ENCODE measurements at places on chromosomes 6 and 20. TPM values are rescaled to one million over a fixed set of nuclear protein-coding genes. Genes with fewer than 3 reads are reported as not detected.

RIMS1 gene
- total RNA-seq = not detected

CGA gene
- total RNA-seq = not detected

REV3L gene
- 23.5 TPM for total RNA-seq

VSTM2L gene
- not detected for total RNA-seq

LY6G6F gene
- total RNA-seq = not detected

NKX2-4 gene
- not detected for total RNA-seq

SIRPB2 gene
- total RNA-seq = not detected

ATAT1 gene
- total RNA-seq = 9.0 TPM

SNX21 gene
- total RNA-seq = 1.8 TPM

ZNF334 gene
- total RNA-seq = 1.3 TPM

TFAP2C gene
- total RNA-seq = not detected

VTA1 gene
- 41.6 TPM for total RNA-seq

BANF2 gene
- total RNA-seq = not detected

CCN6 gene
- total RNA-seq = not detected

ANKRD66 gene
- not detected for total RNA-seq

FBXO5 gene
- total RNA-seq = 64.3 TPM

AHI1 gene
- total RNA-seq = 35.9 TPM

EEF1E1 gene
- total RNA-seq = 46.2 TPM

PTPRA gene
- 70.2 TPM for total RNA-seq

SAMD5 gene
- total RNA-seq = not detected

AKAP7 gene
- 5.5 TPM for total RNA-seq

PAK5 gene
- not detected for total RNA-seq

HTR1B gene
- total RNA-seq = not detected

SLC22A2 gene
- not detected for total RNA-seq

ULBP2 gene
- total RNA-seq = 0.16 TPM

SLC25A27 gene
- total RNA-seq = not detected

All from T-helper 2 cell treated with Interferon-gamma antibody and Interleukin-4, amounts not matched to agents 100 ng/mL and 5 ng/mL, for 36 hours (primary cell).